HFFc6 (cell line): ENCODE measurements at places on chromosomes 13 and 19.

- no peak for DNase-seq
Measured at GRCh38 chr13:58238972-58239773, 607.6 kb downstream of the PCDH17 start.

DNA sequence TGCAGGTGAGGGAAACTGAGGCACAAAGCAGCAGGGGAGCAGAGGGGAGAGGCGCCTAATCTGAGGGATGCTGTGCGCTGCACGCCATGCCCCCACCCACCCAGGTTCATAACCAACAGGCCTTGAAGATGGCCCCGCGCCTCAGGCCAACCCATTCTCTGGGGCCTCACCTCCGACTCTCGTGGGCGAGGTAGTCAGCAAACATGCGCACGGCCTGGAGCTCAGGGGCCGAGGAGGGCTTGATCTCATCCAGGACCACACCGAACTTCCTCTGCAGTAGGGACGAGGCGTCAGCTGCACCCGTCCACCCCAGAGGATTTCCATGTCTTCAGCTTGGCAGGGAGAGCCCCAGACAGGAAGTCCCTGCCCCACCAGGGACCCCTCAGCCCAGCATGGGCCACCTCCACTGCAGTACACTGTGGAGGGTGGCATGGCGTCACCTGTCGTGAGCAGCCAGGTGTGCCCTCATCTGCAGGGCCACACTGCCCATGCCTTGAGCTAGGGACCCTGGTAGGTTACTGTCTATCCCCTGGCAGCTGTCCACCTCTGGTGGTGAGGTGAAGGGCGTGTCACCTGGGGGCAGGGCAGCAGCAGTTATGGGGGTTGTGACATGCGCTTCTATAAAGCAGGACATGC, 8.3 kb downstream of the COPE start:
- no peak for DNase-seq

- DNase-seq: no peak
Measured at GRCh38 chr19:14023404-14024235, 4.3 kb upstream of the RLN3 start.

DNA sequence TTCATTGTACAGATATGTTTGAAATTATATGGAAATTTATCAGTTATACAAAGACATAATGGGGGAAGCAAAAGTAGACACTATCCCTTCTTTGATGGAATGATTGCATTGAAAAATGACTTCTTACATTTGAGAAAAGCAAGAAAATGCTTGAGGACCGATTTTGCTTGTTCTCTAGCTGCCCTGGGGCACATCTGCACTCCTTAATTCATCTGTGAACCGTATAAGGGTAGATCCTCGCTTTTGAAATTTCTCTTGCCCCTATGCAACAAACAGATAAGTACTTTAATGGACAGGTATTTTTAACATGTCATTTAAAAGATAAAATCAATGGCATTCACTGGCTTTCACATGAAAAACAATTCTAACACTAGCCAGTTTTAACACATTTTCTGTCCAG, 13.5 kb upstream of the MLNR start:
- no peak for DNase-seq

DNA sequence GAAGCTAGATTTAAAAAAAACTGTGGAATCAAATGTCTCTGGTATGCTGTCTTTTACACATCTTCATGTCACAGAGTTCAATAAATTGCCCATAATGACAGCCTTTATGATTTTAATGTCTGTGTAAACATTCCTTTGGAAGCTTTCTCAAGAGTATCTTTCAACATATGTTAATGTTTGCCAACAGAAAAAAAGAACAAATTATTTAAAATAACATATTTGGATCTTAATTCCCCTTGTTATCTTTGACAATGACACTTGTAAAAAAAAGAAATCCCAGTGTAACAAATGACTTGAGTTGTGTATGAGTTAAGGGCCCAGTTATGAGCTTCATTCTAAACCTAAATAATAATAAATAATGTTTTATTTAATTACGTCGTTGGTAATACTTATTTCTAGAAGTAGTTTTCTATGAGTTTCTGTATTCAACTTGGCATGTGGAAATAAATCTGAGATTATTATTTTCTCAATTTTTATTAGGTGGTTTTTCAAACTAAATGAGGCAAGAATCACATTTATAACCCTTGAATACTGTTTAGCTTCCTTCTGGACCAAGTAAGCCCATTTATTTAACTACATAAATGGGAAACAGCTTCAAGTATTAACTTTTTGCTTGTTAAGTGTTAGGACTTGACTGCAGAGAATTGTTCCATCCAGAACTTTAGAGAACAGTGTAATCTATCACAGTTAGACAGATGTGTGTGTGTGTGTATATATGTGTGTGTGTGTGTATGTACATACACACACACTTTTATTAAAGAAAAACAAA, 182.1 kb downstream of the POSTN start:
- no peak for DNase-seq
